Frontal cortex (tissue), 4 donors: ENCODE measurements at places on chromosomes 1 and 21.

GRCh38 chr1:194848846-194849245 is 1662.4 kb upstream of the B3GALT2 start:
- no peak for DNase-seq

DNA sequence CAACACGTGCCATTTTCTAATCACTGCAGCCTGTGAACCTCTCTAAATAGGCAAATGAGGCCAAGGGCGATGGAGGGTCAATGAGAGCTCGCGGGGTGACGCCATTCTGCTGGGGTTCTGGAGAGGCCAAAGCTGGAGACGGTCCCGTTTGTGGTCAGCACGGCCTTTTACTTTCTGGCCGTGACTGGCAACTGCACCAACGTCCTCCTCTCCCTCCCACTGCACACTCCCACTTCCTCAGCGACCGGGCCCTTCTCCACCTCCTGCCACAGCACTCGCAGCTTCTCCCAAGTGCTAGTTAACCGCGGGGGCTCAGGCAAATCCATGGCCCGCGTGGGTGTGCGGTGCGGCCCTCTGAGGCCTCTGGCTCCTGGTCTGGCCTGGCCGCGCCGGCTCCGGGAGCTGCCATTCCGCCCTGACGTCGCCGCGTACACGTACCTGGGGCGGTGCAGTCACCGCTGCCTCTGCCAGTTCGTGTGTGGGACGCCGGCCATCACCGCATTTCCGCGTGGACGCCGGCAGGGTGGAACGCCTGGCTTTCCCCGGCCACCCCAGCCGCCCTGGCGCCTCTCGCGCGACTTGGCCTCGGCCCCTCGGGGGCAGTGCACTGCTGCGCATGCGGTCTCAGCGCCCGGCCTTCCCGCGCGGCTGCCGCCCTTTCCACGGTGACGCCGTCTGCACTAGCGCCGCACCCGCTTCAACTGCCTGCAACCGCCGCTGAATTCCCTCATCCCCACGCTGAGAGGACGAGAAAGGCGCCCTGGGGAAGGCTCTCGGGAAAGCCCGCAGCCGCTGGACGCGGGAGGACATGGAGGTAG is 18.2 kb downstream of the OR2C3 start:
- no peak for DNase-seq

GRCh38 chr1:243748227-243748626 is 101.8 kb downstream of the AKT3 start:
- no peak for DNase-seq

DNA sequence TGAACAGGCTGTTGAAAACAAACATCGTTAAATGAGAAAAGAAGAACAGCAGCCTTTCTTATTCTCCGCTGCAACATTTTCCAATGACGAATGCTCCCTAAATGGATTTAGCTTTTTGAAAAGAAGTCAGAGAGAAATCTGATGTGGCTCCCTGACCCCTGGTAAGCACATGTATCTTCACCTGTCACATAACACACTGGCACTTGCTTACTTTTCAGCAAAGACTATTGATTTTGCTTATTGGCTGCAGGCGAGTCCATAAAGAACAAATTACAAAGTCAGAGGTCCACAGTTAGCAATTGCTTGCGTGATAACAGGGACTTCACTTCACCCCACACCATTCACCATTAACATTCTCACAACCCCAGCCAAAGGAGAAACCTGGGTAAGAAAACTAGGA is 362.8 kb downstream of the GPATCH2 start:
- DNase-seq, result no peak

DNA sequence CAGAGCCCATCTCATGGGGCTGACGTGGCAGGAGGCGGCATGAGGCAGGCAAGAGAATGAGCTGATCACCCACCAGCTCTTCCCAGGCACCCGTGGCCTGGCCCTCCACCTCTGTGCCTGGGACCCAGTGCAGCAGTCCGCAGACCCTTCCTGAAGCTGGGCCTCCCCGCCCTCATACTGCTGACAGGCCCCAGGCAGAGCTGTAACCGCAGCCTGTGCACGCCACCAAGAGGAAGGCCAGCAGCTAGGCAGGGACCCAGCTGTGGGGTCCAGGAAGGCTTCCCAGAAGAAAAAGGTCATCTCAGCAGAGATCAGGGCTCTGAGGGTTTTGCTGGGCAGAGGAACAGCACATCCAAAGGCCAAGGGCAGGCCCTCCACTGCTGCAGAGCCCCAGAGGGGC is 9.8 kb upstream of the MTFR1L start:
- DNase-seq, result no peak

DNA sequence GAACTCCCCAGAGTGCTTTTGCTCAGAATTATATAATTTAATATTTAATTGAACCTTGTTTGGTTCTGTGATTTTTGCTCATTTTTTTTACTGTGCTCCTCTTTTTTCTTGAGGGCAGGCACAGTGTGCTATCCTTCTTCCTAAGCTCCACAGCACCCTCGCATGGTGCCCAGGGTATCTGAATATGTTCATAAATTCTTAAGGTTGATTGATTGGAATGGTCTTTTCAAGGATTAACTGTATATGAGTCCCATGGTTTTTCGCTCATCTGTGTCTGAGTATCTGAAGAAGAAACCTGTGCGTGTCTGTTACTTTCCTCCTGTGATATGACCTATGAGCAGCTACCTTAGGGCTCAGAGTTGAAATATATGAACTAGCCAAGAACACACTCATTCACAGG is 393.7 kb downstream of the HLX start:
- DNase-seq, result no peak

- no peak for DNase-seq
Observed at GRCh38 chr21:37294679-37295078, 27.5 kb upstream of the VPS26C start.

GRCh38 chr1:115976062-115976920 is at the start of gene SLC22A15:
Gene SLC22A15, plus strand, starts transcription at chr1:115976513. Its CDS starts 115 bp downstream, at chr1:115976628.
- DNase-seq, result peak; percentile 62

DNA sequence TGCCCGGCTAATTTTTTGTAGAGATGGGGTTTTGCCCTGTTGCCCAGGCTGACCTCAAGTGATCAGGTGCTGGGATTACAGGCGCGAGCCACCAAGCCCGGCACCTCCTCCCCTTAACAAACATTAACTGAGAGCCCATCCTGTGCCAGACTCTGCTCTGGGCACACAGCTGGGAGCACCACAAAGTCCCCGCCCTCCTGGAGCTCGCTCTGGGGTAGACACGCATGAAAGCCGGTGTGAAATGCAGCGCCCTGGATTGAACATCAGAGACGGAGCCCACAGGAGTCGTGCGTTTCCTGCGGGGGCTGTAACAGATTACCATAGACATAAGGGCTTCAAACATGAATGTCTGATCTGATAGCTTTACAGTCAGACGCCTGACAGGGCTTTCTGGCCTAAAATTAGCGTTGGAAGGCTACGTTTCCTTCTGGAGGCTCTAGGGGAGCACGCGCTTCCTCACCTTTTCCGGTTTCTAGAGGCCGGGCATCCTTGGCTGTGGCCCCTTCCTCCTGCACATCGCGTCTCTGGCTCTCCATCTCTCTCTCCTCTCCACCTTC is 14.3 kb downstream of the SLC27A3 start:
- DNase-seq, result no peak

DNA sequence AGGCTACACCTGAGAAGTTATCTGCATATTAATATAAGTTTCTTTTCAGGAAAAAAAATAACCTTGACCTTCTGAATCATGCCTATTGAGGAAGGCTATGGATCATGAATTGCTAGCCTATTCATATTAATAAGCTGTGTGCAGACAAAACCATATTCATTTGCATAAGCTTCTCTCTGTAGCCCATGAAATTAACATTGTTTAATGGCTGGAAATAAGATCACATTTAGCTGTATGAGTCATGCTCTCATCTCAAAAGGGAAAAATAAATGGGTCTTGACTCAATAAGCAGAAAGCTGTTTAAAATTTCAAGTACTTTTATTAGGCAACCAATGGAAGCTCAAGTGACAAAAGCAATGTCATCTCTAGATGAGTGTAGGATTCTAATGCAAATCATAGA is 330.0 kb upstream of the DEPDC1 start:
- DNase-seq, result no peak

DNA sequence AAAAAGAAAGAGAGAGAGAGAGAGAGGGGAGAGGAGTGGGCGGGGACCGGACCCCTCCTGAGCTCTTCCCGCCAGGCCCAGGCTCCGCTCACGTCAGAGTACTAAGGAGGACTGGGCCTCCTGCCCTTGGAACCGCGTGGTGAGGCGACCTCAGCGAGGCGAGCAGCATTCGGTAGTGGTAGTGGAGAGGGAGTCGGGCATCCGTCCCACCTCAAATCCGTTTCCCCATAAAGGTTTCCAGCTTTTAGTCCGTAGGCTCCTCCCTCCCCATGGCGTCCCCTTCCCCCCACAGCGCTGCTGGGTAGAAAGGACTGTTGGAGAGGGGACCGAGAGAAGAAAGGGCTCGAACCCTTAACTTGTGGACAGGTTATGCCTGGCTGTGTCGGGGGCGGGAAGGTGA is 124.4 kb upstream of the BARHL2 start:
- DNase-seq, result no peak

DNA sequence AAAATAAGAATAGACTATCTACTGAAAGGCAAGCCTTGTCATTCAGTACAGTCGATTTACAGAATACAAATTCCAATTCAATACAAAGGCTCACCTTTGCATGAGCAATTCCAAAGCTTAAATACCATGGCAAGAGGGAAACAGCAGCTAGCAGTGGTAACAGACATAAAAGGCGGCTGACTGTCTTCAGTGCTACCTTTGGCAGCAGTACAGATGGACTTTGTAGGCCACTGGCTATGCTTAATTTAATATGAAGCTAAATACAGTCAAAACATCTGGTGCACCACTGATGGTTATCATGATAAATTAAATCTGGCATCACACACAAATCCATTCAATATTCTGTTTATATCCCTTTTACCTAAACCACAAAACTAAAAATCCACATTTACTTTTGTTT is 62.4 kb downstream of the RERE start:
- DNase-seq, result no peak

- no peak for DNase-seq
Observed at GRCh38 chr1:179937668-179938254, 16.8 kb upstream of the CEP350 start.

DNA sequence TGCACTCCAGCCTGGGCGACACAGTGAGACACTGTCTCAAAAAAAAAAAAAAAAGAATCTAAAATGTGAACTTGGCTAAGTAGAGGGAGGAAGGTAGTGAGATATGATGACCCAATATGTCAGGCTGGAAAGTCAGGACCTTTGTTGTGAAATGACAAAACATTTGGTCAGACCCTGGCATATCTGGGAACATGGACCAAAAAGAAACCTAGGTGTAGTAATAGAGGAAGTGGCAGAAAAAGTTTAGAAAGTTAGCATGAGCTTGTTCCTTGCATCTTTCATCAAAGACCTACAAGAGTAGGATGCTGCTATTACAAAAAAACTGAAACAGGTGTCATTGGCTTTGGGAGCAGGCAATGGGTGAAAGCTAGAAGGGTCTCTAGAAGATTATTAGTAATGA is 7.3 kb upstream of the S100A3 start:
- no peak for DNase-seq
